NCI-H69 (cell line): ENCODE measurements at places on chromosomes 6 and 20.

- DNase-seq = no peak
These were observed 24.7 kb upstream of the KCNK16 start for GRCh38 chr6:39347206-39347605.

GRCh38 chr6:125899726-125900182 is 56.8 kb upstream of the HINT3 start:
- DNase-seq = peak; percentile 80

DNA sequence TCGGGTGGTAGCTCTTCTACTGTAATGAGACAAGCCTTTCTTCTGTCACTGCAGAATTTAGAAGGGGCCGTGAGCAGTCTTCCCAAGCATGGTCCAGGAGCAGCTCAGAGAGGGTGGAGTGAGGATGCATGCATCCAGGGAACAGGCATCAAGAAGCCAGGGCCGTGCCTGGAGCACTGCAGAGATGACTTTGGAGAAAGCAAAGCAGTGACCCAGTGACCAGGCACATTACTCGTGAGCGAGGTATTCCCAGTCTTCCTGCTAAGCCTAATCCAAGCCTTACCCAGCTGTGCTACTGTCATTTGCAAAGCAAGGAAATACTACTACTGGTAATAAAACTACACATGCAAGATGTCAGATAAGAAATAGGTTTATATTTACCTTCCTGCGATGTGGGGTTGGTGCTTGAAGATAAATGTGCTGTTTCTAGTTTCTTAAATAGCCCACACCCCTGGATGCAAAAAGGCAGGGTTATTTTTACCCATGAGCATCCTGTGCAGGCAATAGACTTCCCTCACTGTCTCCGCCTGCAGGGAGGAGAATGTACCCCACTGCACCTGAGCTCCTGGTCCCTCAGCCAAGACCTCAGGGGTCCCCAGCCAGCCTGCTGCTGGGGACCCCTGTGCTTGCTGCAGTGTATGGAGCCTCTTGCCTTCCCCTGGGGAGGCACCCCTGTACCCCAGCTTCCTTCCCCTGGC is 62.9 kb downstream of the SSR1 start:
- no peak for DNase-seq

DNA sequence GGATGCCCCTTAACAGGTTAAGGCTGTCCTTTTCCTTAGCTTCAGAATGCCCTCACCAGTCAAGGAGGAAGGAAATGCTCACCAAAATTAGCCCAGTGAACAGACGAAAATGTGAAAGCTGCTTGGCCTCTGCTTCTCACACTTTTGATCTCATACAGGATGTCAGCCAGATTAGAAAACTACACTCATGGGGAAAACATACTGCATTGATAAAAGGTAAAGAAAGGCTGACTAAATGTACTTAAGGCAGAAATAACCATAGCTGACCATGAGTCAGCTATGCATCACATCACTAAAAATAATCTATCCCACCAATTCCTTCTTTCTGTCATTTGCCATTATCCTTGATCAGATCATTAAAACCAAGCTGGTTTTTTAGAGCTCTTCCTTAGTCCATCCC is 198.4 kb upstream of the TENT5A start:
- no peak for DNase-seq

DNA sequence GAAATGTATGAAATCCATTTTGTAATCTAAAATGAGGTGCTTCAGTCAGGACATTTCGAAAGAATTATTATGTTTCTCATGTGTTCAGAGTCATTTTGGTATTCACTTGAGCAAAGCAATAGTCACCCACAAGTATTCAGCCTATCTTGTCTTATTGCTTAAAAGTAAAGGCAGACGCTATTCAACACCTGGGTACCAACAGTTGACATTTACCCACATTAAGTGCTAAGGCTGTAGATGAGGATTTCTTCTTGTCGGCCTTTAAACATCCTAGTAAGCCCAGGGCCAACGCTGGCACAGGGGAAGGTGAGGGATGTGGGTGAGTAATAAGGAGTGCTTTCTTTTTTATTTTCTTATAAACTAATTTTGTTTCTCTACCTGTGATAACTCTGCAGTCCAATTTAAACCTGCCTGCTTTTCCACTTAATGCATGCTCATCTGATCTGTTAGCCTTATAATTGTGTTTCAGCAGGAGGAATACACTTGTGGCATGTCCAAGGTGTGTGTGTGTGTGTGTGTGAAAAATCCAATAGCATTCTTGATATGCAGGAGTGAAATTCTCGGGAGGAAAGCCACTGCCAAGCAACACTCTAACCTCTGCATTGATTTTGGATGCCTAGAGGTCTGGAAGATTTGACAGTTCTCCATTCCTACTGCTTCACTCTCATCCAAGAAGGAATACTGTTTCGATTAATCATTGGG is 252.0 kb downstream of the SOX4 start:
- DNase-seq = no peak

- DNase-seq = peak; percentile 85
These were observed 101.4 kb downstream of the SLX4IP start for GRCh38 chr20:10536531-10536930.

DNA sequence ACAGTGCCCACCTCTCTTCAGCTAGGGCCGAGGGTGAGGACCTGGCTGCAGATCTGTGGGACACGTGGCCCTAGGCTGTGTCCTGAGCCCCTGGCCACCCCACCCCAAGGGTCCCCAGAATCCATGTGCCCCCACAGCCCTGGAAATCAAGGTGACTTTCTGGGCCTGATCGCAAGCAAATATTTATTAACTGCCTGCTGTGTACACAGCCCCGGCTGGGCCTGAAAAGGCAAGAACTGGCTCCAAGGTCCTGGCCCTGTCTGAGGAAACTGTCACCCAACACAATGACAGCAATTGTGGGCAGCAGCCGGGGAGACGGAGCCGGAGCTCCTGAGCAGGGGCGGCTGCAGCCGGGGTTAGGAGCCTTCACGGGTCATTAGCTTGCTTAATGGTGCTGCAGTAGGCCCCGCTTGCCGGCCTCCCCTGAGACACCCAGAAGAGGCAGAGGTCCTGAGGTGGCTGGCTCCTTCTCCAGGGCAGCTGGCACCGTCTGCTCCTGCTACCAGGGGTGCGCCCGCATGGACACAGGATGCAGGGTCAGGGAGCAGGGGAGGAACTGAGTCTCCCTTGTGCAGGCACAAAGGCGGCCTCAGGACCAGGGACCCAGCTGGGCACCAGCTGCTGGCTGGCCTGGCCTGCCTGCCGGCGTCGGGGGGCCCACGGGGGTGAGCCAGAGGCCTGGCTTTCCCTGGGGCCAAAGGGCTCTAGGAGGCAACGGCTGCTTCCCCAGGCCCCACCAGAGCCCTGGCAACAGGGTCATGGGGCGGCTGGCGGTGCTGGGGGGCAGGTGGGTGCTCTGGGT is 24.1 kb downstream of the NPEPL1 start:
- no peak for DNase-seq

DNA sequence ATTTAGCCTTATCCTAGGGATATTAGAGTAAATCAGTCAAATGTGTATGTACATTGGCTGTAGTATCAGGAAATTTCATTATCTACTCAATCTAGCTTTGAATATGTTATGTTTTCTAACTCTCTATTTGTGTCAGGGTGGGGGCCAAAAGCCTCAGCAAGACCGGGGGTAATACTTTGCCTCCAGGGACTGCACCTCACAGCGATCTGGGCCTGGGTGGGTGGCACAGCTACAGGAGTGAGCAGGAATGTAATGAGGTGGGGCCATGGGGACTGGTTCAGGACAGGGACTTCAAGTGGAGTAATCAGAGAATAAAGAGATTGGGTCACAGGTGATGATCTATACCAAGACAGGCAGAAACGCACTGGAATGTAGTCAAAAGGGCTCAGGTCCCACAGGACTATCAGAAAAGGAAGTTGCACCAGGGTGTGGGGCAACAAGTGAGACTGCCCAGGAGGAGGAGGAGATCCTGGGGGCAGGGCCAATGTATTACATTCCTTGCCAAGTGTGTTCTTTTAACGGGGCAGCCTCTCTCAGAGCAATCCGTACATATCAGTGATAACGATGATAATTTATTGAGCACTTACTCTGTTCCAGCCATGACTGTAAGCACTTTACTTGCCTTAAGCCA is 54.0 kb downstream of the PIGU start:
- DNase-seq = no peak

DNA sequence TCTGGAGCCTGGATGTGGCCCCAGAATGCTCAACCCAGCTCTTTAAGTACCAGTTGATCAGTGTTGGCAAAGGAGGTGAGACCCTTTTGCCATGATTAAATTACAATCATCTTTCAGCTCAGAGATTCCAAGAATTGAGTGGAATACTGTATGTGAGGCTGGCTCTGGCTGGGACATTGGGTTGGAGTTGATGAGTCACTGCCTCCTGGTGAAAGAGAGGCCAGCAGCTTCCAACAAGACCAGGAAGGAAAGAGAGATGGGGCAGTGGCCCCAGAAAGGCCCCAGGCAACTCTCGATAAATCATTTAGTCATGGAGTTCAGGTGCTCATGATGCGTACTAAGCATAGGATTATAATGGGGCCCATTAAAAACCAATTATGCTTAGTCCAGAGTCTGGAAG is 2.1 kb downstream of the TGM6 start:
- DNase-seq = peak; percentile 12

DNA sequence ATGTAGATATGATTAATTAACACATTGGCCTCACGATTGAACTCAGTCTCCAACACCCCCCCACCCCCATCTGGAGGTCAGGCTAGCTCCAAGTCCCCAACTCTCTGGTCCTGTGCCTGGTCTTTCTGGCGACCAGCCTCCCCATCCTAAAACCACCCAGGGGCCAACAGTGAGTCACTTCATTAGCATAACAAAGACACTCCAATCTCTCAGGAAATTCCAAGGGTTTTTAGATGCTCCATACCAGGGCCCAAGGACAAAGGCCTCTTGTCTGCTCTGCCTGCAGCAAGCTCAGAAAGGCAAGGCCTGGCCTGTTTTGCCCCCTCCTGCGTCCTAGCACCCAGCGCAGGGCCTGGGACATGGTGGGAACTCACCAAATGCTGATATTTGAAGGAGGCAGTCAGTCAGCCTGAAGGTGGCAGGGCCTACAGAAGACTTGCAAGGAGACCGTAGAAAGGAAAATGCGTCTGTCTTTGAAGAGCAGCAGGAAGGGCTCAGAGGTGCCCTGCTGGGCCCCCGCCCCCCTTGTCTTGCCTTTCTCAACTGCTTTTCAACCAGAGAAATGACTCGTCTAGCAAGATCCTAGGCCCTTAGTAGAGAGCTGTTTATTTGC is 184.7 kb downstream of the CDH4 start:
- no peak for DNase-seq

DNA sequence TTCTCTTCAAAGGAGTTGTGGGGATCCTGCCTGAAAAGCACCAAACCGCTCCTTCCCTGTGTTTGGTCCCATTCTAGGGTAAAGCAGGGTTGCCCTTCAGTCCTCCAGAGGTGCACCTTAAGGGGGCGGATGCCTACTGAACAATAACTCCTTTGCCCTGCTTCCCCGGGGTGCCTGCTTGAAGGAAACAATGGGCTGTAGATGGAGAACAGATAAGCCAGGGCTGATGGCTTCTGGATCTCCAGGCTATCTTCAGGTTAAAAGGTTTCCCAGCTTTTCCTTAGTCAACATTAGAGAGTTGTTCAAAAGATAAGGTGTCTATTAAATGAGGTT is 5.4 kb upstream of the PRDM1 start:
- DNase-seq = no peak

DNA sequence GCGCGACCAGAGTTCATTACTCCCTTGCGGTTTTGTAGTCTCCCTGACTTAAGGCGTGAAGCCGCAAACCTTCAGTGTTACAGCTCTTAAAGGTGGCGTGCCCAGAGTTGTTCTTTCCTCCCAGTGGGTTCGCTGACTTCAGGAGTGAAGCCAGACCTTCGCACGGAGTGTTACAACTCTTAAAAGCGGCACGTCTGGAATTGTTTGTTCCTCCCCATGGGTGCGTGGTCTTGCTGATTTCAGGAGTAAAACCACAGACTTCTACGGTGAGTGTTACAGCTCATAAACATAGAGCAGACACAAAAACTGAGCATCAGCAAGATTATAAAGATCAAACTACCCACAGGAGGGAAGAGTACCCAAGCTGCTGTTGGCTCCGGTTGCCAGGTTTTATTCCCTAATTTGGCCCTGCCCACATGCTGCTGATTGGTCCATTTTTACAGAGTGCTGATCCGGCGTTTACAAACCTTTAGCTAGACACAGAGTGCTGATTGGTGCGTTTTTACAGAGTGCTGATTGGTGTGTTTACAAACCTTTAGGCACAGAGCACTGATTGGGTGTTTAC is 10.4 kb downstream of the TMEM14C start:
- no peak for DNase-seq
